Stimulated activated CD8-positive, alpha-beta memory T cell treated with anti-CD3 and anti-CD28 coated beads, Interleukin-15, amount 100 ng/mL, for 4 hours (primary cell): ENCODE measurements at places on chromosomes 5 and 9.

DNA sequence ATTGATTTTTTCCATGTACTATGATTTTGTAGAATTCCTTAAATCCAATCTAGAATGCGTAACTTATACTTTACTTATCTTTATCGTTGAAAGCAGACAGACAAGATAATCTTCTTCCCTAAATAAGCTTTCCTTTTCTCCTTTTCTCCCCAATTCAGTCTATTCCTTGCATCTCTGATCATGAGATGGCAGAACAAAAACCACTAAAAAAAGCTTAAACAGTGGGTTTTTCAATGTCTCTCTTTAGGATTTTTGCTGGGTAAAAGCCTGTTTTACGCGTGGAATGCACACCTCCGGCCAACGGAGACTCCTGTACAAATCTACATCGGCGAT is 755 bp downstream of the CDKN2B start:
- no peak for DNase-seq

GRCh38 chr9:102569436-102569835 is 425.7 kb upstream of the CYLC2 start:
- DNase-seq, result no peak

DNA sequence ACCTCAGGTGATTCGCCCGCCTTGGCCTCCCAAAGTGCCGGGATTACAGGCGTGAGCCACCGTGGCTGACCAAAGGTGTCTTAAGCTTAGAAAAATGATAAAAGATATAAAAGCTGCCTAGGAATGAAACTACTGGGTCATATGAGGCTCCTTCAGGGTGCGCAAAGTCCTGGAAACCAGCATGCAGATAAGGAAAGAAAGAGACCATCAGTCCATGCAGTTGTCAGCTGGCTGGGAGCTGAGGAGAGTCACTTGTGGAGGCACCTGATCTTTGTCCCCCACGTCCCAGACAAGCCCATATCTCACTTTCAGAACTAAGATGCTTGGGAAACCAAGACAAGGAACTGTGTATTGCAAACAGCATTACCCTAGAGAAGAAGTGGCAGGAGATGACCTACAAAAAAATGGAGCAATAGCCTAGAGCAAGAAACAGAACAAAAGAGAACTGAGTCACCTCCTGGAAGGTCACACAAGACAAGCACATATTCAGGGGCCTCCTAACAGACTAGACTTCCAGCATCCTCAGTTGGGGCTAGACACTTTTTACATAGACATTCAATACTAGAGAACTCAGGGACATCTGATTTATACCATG is 2.8 kb upstream of the CCDC125 start:
- no peak for DNase-seq

DNA sequence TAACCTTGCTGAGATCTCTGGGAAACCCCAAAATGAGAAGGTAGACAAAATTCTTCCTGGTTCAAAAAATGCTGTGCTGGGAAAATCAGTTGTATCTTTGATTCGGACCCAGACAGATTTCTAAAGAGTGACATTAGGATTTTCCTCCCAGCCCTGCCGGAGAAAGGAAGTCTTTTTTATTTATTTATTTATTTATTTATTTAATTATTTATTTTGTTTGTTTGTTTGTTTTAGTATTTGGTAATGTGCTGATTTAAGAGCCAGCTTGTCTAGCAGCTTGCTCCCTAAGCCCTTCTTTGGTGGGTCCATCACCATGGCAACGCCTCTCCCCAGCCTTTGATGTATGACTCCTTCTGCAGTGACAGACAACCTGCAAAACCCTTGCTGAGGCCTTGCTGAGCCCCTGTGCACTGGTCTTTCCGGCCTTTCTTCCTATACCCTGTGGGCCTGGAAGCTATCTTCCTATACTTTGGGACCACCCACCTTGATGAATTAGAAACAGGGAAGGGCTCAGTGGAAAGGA is 60.6 kb upstream of the AFAP1L1 start:
- no peak for DNase-seq

- DNase-seq, result no peak
These were observed 16.7 kb downstream of the CDKN2AIPNL start for GRCh38 chr5:134394932-134395331.

DNA sequence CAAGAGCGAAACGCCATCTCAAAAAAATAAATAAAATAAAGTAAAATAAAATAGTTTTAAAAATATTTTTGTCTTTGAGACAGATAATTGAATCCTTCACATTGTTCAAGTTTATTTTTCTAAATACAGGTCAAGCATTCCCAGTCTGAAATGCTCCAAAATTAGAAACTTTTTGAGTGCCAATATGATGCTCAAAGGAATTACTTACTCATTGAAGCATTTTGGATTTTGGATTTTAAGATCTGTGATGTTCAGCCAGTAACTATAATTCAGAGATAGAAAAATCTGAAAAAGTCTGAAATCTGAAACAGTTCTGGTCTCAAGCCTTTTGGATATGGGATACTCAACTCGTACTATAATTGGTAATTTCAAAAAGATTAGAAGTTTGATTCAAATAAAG is 39.8 kb downstream of the RBM27 start:
- DNase-seq, result no peak

DNA sequence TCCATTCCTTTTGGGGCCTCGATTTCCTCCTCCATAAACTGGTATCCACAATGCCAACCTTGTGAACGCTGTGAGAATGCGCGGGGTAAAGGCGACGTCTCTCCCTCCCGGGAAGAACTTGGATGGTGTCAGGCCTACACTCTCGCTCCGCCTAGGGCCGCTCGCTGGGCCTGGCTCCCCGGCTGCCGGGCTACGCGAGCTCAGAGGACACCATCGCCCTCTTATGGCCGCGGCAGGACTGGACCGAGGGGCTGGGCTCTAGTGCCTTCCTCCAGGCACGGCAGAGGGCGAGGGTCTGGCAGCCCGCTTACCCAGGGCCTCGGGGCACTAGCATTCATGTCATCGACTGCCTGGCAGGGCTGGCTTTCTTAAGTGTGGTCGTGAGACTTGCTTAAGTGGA is 1.3 kb upstream of the EXOSC2 start:
- DNase-seq, result no peak

GRCh38 chr9:72485821-72486593 is 35.4 kb upstream of the TMC1 start:
- DNase-seq, result no peak

GRCh38 chr5:159050316-159051143 is 49.2 kb downstream of the EBF1 start:
- no peak for DNase-seq

- no peak for DNase-seq
These were observed 1.8 kb downstream of the MRPL36 start for GRCh38 chr5:1797855-1798254.

DNA sequence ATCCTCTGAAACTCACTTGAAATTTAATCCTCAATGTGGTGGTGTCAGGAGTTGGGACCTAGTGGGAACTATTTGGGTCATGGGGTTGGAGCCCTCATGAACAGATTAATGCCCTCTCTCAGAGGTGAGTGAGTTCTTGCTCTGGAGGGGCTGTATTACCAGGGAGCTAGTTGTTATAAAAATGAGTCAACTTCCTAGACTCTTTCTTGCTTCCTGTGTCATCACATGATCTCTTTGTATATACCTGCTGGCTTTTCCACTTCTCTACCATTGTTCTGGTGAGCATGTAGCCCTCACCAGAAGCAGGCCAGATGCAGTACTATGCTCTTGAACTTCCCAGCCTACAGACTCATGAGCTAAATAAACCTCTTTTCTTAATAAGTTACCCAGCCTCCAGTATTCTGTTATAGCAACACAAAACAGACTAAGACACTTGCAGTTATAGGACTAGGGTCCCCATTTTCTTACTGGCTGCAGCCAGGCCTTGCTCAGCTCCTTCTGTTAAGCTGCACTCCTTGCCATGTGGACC is 127.5 kb downstream of the SUSD1 start:
- no peak for DNase-seq

- no peak for DNase-seq
These were observed 60.7 kb downstream of the SMIM23 start for GRCh38 chr5:171846323-171846722.

GRCh38 chr9:98701576-98701975 is 7.2 kb downstream of the GABBR2 start:
- no peak for DNase-seq

DNA sequence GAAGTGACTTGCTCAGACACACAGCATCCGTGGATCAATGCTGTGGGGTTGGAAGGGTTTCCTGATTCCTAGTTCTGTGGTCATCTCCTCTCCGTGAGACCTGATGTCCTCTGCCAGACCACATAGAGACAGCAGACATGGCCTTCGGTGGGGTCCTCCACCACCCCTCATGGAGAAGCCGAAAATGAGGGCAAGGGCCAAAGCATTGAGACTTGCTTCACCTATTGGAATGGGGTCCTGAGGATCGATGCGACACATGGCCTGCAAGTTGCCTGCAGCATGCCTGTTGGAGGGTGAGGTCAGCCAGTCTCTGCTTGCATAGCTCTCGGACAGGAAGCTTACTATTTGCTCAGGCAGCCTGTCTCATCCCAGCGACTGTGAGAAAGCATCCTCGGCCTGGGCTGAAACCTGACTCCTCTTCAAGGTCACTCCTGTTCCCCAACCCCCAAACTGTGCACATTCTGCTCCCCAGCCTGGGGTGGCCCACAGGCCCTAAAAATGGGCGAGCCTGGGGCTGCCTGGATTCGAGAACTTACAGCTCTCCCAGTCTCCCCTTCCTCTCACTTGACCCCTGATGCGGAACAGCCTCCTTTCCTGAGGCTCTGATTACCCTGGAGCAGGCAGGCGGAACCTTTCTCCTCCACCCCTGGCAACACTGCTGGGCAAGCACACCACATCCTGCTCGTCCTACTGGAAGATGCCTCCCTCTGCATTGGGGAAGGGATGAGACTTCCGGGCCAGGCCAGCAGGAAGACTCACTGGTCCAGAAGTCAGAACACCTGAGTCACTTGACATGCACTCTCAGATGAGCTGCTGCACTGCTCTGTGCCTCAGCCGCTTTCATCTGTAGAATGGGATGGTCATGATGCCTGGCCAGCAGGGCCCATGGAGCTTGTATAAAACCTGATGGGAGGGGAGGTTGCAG is 186.9 kb downstream of the RGS3 start:
- DNase-seq, result no peak

DNA sequence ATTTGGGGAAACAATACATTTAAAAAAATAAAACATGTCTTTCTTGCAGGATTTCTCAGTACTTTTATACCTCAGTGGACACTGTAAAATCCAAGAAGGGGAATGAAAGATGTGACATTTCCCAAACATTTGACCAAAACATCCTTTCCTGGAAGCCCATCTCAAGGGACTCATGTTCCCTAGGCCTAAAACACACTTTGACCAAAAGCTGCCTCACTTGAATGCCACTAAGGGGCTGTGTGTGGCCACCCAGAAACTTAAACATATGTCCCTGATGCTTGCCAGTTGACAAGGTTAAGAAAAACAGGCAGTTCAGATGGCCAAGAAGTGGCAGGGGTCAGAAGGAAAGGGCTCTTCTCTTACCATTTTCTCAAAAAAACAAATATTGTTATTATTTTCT is 73.6 kb downstream of the EPB41L4B start:
- no peak for DNase-seq

DNA sequence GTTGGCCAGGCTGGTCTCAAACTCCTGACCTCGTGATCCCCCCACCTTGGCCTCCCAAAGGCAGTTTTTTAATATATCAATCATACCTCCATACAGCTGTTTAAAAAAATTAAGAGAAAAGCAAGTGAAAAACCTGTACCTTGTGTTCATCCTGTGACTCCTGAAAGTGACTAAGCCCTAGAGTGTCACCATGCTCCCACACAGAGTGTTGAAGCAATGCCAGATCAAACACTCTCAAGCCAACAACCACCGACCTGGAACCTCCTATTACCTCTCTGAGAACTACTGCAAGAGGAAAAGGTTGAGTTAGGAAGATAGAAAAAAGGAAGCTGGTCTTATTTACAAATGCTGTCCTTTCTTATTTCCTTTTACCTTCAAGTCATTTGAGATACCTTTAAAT is 123.5 kb downstream of the RASEF start:
- DNase-seq, result no peak

GRCh38 chr5:116303810-116304209 is 219.0 kb downstream of the COMMD10 start:
- DNase-seq, result no peak

DNA sequence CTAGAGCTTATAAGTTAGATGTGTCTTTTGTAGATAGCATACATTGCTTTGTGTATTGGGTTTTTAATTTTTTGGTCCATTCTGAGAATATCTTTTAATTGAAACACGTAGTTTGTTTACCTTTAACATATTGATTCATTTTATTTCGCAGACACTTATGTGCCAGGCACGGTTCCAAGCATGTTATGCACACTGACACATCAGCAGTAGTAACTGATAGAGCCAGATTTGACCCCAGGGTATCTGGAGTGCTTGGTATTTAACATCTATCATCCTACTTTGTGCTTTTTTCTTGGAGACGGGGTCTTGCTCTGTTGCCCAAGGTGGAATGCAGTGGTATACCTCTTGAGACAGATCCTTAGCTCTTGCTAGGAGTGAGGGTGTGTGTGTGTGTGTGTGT is 71.9 kb downstream of the USP20 start:
- DNase-seq, result no peak
